ENCODE measurements at places on chromosomes 3 and 15. TPM values are rescaled to one million over a fixed set of nuclear protein-coding genes. Genes with fewer than 3 reads are reported as not detected.
A peak's percentile ranks its signal among the peaks of the same experiment; 100 is the strongest.

GRCh38 chr3:34675383-34676120 lies 877.1 kb downstream of the PDCD6IP start:
- DNase-seq = no peak

DNA sequence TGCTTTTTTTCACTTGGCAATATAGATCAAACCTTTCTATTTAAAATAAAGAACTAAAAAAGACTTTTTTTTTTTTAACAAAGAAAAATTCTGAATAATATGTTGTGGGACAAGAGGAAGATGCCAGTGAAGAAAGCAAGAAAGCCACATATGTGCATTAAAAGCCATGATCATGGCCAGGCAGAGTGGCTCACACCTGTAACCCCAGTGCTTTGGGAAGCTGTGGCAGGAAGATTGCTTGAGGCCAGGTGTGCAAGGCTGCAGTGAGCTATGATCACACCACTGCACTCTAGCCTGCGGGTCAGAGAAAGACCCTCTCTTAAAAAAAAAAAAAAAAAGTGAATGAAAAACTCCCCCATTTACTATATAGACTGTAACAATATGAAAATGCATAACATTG lies 23.9 kb downstream of the C2CD4B start:
- no peak for DNase-seq

- DNase-seq = no peak
Observed at GRCh38 chr3:159432682-159433340, 555.8 kb upstream of the IL12A start.

GRCh38 chr3:50324351-50325112 lies 2.0 kb upstream of the HYAL2 start:
- peak; percentile 85 for DNase-seq

- DNase-seq = no peak
Observed at GRCh38 chr3:127170814-127171213, 22.1 kb upstream of the PRR23E start.

GRCh38 chr3:172185907-172186306 lies 146.5 kb downstream of the FNDC3B start:
- DNase-seq = no peak

DNA sequence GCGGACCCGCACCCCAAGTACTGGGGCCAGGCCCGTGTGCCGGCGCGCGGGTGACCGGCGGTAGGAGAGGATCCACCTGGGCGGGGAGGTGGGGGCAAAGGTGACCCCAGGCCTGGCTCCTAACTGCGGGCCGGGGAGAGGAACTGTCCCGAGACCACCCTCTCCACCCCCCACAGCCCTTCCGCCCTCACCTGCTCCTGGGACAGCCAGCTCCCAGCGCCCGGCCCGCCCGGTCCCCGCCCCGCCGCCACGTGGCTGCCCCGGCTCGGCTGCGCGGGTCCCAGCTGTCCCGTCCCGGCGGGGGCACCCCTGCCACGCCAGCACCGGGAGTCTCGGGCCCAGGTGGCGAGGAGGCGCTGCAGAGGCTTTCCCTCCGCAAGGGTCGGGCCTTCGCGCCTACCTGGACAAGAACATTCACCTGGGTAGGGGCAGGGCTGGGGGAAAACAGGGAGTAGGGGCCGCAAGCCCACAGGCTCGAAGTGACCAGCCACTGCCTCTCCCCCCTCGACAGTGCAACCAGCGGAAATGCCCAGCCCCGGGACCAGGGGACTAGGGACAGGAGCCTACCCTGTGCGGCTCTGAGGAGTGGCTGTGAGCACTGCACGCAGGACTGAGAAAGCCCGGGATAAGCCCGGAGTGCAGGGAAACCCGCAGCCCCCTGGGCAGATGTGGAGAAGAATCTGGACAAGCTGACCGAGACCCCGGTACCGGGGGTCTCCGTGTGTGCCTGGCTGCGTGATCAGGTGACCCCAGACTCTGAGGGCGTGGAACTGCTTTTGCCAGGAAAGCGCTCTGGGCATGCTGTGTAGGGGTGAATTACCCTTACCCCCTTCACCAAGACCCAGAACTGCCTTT lies at the start of gene SLC12A8:
TSS of gene SLC12A8 (minus strand) at position 240 of the 855 bp plus-strand sequence. CDS start 1,399 bp downstream, outside the sequence.
- no peak for DNase-seq

DNA sequence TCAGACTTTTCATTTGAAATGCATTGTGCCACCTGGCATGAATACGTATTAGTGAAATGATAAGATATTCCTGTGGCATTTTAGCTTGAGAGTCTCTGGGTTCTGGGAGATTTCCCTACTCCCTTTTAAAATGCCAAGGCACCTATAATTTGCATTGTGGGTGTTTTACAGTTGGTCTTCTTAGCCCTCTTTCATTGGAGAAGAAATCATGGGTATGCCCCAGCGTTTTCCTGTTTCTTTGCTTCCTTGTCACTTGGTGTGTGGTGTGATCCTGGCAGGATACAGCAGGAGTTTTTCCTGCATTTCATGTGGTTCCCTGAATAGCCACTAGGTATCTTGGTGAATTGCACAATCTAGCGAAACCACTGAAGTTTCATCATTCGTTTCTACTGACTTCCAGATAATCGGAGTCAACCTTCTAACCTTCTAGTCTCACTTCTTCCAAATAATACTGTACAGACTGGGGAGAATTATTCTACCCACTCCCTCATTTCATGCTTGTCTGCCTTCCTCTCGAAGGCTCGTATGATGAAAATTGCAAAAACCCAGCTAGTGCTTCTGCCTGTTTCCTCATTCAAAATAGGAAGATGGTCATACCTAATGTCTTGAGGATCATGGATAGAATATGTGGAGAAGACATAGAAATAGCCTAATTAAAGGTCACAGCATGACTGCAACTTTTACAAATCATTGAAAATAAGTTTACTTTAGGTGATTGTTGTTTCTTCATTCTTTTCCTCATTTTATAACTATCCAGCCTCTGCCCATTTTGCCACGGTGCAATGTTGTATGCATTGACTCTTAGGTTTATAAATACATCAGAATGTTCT lies 2.6 kb downstream of the BHLHE40 start:
- DNase-seq = no peak

- no peak for DNase-seq
Observed at GRCh38 chr15:64070965-64071851, 22.4 kb downstream of the CIAO2A start.

The SLC27A2 gene
- total RNA-seq = 17.4 TPM

The PTX3 gene
- total RNA-seq = not detected

The WDR93 gene
- not detected for total RNA-seq

The PPP1R14D gene
- total RNA-seq = 42.9 TPM

The CCDC33 gene
- not detected for total RNA-seq
